Cardiac fibroblast (primary cell): ENCODE measurements at places on chromosomes 11 and 22.

DNA sequence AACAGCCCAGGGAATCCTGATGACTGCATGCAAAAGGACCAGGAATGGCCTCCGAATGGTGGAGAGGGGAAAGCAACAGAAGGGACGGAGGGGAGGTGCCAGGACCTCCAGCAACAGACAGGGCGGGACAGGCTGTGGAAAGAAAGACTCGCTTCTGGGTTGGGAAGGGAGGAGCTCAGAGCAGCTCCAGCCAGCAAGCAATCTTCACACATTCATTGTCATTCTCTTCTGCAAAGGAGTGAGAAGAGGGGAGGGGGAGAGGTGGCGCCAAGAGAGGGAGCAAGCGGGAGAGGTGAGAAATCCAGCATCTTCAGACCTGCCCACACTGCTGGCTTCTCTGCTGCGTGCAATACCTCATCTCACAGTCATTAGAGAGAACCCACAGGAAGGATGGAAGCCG lies 509.0 kb downstream of the BUD13 start:
- no peak for DNase-seq

DNA sequence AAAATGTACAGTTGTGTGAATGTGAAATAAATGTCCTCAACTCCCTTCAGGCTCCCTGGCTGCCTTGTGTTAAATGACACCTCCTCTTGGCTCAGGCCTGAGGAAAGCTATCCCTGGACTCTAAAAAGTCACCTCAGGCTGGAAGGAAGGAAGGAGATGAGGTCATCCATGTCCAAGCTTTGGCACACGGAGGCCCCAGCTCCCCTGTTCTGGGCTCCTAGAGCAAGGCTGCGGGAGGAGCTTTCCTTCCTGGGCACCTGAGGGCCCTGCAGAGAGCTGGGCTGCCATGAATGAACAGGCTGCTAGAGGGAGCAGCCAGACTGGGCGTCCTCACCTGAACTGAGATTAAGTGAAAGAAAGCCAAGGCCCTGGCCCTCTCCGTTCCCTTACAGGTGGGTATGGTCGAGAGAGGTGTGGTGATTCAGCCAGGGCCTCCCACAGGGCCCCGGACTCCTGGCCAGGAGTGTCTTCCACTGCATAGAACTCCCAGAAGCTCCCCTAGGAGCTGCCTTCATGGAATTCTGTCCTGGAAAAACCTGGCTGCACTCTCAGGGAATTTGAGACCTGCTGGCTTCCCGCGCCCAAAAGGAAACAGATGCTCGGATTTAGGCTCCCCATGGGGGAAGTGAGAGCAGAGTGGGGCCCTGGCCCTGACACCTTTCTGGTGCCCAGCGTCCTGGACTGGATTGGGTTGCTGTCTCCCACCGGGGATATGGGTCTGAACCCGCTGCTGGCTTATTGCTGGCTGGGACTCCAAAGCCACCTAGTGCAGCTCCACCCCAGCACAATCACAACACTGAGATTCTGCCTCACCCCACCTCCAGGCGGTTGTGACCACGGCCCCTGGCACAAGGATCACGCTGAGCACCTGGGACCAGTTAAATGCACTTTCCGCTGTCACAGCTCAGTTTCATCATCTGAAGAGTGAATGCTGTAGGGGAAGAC lies 22.2 kb downstream of the MYBPC3 start:
- peak; percentile 22 for DNase-seq

- no peak for DNase-seq
Measured at GRCh38 chr11:77069969-77070582, 3.3 kb downstream of the CAPN5 start.

DNA sequence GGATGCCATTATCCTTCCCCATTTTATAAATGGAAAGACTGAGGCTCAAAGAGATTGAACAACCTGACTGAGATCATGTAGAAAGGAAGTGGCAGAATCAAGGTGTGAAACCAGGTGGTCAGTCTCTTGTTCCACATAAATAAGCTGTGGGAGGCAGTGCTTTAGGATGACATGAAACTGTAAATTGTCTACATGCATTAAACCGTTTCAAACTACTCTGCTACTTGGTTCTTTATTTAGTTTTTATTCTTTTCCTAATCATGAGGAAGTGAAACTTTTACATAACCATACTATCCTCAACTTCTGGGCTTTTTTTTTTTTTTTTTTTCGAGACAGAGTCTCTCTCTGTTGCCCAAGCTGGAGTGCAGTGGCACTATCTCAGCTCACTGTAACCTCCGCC lies 34.9 kb downstream of the CADM1 start:
- DNase-seq: no peak
